ENCODE measurements at places on chromosomes 16 and 17. TPM values are rescaled to one million over a fixed set of nuclear protein-coding genes. Genes with fewer than 3 reads are reported as not detected.

The TMC7 gene
- 3.1 TPM for total RNA-seq

The KRT23 gene
- 0.52 TPM for total RNA-seq

The FBXL16 gene
- not detected for total RNA-seq

The NUPR1 gene
- total RNA-seq = 3.7 TPM

The IRX5 gene
- 2.1 TPM for total RNA-seq

The TEKT5 gene
- not detected for total RNA-seq

The RETREG3 gene
- total RNA-seq = 47.5 TPM

The KRT34 gene
- not detected for total RNA-seq

The ITFG1 gene
- 89.2 TPM for total RNA-seq

The DPEP2 gene
- total RNA-seq = 1.0 TPM

The MT1A gene
- total RNA-seq = not detected

The RNF43 gene
- total RNA-seq = not detected

The CD300E gene
- 0.52 TPM for total RNA-seq

The RPS6KB1 gene
- total RNA-seq = 36.5 TPM

The TP53TG3C gene
- total RNA-seq = not detected

The GJC1 gene
- total RNA-seq = 24.5 TPM

The CEMP1 gene
- not detected for total RNA-seq

The TEKT3 gene
- total RNA-seq = not detected

The OR2C1 gene
- not detected for total RNA-seq

The MPHOSPH6 gene
- 6.3 TPM for total RNA-seq

The IL17C gene
- not detected for total RNA-seq

The ADAP2 gene
- 9.4 TPM for total RNA-seq

The BICDL2 gene
- not detected for total RNA-seq

The USP36 gene
- 25.6 TPM for total RNA-seq

The KRT33A gene
- not detected for total RNA-seq

The CDRT15L2 gene
- total RNA-seq = not detected

The CIITA gene
- 1.0 TPM for total RNA-seq

The KRTAP9-2 gene
- total RNA-seq = not detected

The TACO1 gene
- 14.6 TPM for total RNA-seq

The MYH1 gene
- 12.0 TPM for total RNA-seq

The KCNH4 gene
- total RNA-seq = not detected

The CMTM2 gene
- total RNA-seq = not detected
